Activated CD4-positive, alpha-beta memory T cell treated with anti-CD3 and anti-CD28 coated beads, Interleukin-2, amount 10 ng/mL, durations not matched to agents 7 days and 5 days (primary cell): ENCODE measurements at places on chromosomes 5 and 9. TPM values are rescaled to one million over a fixed set of nuclear protein-coding genes. Genes with fewer than 3 reads are reported as not detected.

GRCh38 chr9:16045651-16046280 lies 492.9 kb downstream of the CCDC171 start:
- H3K4me3 ChIP-seq = no peak overlapping the region
- H3K27me3 ChIP-seq = no peaks in the 10 kb centered on the region
- no peak for DNase-seq
- H3K27ac ChIP-seq = no peak overlapping the region

DNA sequence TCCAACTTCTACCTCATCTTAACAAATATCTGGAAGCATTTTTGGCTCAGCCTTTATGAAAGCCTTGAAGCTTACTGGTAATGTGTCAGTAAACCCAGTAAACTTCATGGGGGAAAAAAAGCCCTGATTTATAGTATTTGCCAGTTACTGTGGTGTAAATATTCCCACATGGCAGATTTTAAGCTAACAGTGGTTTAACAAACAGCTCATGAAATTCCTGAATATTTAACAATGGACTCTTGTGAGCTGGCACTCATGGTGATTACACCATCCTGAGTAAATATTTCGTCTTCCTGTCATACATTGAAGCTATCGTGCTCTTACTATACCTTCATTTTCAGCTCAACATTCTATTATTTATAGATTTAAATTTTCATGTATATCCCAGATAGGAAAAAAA lies 57.0 kb upstream of the ACOT12 start:
- DNase-seq = no peak
- H3K4me1 ChIP-seq = no peaks in the 10 kb centered on the region
- no peak overlapping the region for H3K4me3 ChIP-seq

- no peak overlapping the region for H3K27ac ChIP-seq
- peaks cover 14% of the 10 kb centered on the region for H3K4me1 ChIP-seq
- H3K36me3 ChIP-seq = peaks cover 6% of the 10 kb centered on the region
- no peaks in the 10 kb centered on the region for H3K27me3 ChIP-seq
Measured at GRCh38 chr5:10699281-10699874, 61.7 kb downstream of the DAP start.

DNA sequence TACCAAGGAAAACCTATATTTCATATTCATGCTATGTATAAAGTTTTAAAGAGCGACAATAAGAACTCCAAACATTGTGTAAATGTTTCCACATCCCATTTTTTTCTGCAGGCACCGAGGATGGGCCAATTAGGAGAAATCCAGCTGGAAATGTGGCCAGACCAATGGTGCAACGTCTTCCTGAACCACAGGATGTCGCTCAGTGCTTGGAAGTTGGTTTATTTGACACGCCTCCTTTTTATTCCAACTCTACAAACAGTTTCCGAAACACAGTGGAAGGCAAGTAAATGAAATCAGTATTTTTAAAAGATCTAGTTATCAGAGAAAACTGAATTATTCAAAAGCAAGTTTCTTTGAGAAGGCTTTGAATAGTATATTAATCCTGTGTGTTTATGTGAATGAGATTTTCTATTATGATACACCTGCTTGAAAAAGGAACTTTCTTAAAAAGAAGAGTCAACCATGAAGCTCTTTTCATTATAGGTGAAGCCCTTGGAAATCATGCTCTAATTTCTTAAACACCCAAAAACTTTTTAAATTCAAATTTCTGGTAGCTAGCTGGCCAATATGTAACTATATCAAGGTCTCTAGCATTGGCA lies 9.1 kb downstream of the TYRP1 start:
- H3K27me3 ChIP-seq = no peaks in the 10 kb centered on the region
- H3K4me3 ChIP-seq = no peak overlapping the region
- no peaks in the 10 kb centered on the region for H3K4me1 ChIP-seq
- no peak overlapping the region for H3K27ac ChIP-seq
- no peaks in the 10 kb centered on the region for H3K36me3 ChIP-seq

Gene ADAM19
- 309 TPM for total RNA-seq

GRCh38 chr5:683551-684481 lies 9.3 kb downstream of the TPPP start:
- H3K4me1 ChIP-seq = no peaks in the 10 kb centered on the region
- H3K4me3 ChIP-seq = no peak overlapping the region
- no peaks in the 10 kb centered on the region for H3K27me3 ChIP-seq
- no peaks in the 10 kb centered on the region for H3K36me3 ChIP-seq
- no peak overlapping the region for H3K27ac ChIP-seq

GRCh38 chr9:137293094-137293481 lies 9.0 kb downstream of the NRARP start:
- DNase-seq = no peak
- peaks cover 28% of the 10 kb centered on the region for H3K27me3 ChIP-seq
- no peak overlapping the region for H3K4me3 ChIP-seq
- peaks cover 7% of the 10 kb centered on the region for H3K4me1 ChIP-seq
- no peak overlapping the region for H3K27ac ChIP-seq

Gene SLC6A19
- not detected for total RNA-seq

Gene GABRA6
- not detected for total RNA-seq

DNA sequence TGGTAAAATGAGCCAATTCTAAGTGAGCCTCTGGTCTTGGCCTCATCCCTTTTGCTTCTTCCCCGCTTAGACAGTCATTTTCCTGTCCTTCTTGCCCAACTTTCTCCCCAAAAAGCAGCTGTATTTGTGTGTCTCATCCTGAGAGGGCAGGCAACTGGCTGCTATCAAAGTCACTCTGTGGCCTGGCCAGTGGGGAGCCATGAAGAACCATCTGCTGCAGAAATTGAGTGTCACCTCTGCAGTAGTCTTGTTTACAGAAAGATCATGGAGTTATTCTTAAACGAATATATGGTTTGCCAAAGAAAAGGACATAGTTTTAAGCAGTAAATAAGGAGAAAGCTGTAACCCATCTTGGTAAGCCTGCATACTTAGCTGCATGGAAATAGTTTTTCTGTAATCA lies 233.6 kb upstream of the ELAVL2 start:
- H3K4me1 ChIP-seq = no peaks in the 10 kb centered on the region
- no peaks in the 10 kb centered on the region for H3K36me3 ChIP-seq
- no peak for DNase-seq
- no peak overlapping the region for H3K4me3 ChIP-seq
- H3K27ac ChIP-seq = no peak overlapping the region
- no peaks in the 10 kb centered on the region for H3K27me3 ChIP-seq

- peaks cover 52% of the 10 kb centered on the region for H3K4me1 ChIP-seq
- DNase-seq = peak; percentile 58
- H3K4me3 ChIP-seq = peak overlapping the region; percentile 91
- H3K36me3 ChIP-seq = peaks cover 43% of the 10 kb centered on the region
Measured at GRCh38 chr9:127980060-127980705, 606 bp downstream of the EEIG1 start.

DNA sequence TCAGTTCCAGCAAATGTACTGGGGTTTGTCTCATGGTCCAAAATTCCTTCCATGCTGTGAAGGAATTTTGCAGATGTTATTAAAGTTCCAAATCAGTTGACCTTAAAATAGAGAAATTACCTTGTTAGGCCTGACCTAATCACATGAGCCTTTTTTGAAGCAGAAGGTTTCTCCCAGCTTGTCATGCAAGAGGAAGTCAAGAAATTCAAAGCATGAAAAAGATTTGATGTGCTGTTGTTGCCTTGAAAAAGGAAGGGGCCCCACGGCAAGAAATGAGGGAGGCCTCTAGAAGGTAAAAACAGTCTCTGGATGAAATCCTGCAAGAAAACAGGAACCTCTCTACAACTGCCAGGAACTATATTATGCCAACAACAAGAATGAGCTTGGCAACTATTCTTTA lies 24.2 kb upstream of the HAPLN1 start:
- H3K4me3 ChIP-seq = no peak overlapping the region
- no peak for DNase-seq
- no peaks in the 10 kb centered on the region for H3K36me3 ChIP-seq
- no peaks in the 10 kb centered on the region for H3K4me1 ChIP-seq
- no peak overlapping the region for H3K27ac ChIP-seq

- H3K36me3 ChIP-seq = peaks cover 8% of the 10 kb centered on the region
- H3K27me3 ChIP-seq = peaks cover 6% of the 10 kb centered on the region
- H3K4me3 ChIP-seq = no peak overlapping the region
- H3K27ac ChIP-seq = no peak overlapping the region
- no peak for DNase-seq
- peaks cover 23% of the 10 kb centered on the region for H3K4me1 ChIP-seq
Measured at GRCh38 chr5:6710551-6711318, 2.5 kb upstream of the TENT4A start.

GRCh38 chr9:38254756-38255155 lies 137.7 kb upstream of the ALDH1B1 start:
- H3K4me1 ChIP-seq = no peaks in the 10 kb centered on the region
- no peak for DNase-seq
- no peak overlapping the region for H3K4me3 ChIP-seq

Gene CANX
- 418 TPM for total RNA-seq

Gene PCDHGA10
- total RNA-seq = not detected

Gene SHOC1
- total RNA-seq = not detected

DNA sequence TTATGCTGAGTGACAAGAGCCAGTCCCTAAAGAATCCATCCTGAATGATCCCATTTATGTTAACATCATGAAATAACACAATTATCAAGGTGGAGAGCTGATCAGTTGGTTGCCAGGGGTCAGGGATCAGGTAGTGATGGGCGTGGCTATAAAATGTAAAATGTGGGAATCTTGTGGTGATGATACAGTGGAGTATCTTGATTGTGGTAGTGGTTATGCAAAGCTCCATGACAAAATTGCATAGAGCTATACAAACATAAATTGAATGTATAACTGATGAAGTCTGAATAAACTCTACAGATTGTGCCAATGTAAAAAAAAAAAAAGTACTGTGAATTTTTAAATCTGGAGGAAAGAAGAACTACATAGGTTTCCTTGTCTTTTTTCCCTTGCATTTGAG lies 104.6 kb upstream of the SPATA31C2 start:
- H3K27me3 ChIP-seq = peaks cover 25% of the 10 kb centered on the region
- H3K27ac ChIP-seq = no peak overlapping the region
- H3K36me3 ChIP-seq = no peaks in the 10 kb centered on the region

DNA sequence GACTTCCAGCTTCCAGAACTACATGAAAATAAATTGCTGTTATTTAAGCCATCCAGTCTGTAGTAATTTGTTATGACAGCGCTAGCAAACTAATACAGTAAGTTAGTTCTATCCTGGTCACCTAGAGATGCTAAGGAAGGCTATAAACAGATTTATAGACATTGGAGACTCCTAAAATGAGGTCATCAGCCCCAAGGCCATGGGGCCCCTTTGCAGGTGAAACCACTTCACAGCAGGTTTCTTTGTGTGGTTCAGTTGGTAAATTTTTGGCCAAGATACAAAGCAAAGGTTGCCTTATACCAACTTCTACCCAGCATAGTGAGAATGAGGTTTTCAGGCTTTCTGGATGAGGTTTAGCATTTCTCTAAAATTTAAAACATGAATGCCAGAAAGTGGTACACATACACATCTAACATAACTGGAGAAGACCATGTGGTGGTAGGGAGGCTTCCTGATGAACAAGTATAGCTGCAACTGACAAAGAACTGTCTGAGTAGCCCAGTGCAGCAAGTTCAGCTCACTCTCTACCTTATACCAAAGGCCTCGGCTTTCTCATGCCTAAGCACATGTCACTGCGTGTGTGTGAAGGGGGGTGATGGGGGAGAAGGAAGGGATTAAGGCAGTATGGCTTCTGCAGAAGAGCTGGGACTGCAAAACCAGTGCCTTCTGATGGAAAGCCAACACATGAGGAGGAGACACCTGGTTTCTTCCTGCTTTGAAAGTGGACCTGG lies 264.6 kb upstream of the TAS2R1 start:
- no peaks in the 10 kb centered on the region for H3K36me3 ChIP-seq
- H3K27ac ChIP-seq = no peak overlapping the region
- H3K4me1 ChIP-seq = no peaks in the 10 kb centered on the region
- no peak for DNase-seq
- H3K4me3 ChIP-seq = no peak overlapping the region

Gene IRX4
- not detected for total RNA-seq

- no peak overlapping the region for H3K27ac ChIP-seq
- peaks cover 25% of the 10 kb centered on the region for H3K36me3 ChIP-seq
- H3K4me1 ChIP-seq = no peaks in the 10 kb centered on the region
- no peak for DNase-seq
- no peak overlapping the region for H3K4me3 ChIP-seq
- H3K27me3 ChIP-seq = no peaks in the 10 kb centered on the region
Measured at GRCh38 chr5:179867476-179867875, 8.9 kb upstream of the MRNIP start.

DNA sequence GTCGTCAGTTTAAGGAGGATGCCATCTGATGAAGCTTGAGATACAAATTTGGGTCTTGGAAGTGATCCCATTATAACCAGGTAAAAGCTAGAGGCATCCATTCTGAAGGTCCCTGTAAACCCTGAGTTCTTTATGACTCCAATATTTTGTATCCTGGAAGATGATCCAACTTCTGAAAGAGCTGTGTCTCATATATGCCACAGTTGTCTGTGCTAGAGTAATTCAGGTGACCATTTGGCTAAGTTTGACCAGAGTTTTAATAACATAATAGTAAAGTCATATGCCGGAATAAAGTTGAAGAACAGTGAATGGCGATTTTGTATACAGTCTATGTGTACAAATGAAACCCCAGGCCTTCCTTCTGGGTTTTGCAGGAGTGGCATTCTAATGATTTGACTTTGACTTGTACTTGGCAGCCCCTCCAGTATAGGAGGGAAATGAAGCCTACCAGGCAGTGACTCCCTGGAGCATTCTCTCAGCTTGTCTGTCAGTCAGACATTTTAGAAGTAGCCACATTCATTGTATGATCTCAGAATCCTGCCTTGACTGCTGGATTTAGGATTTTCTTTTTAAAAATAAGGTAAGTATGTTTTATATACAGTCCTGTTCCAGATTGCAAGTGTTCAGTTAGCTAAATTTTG lies 39.6 kb downstream of the ENTREP1 start:
- H3K27ac ChIP-seq = no peak overlapping the region
- no peaks in the 10 kb centered on the region for H3K36me3 ChIP-seq
- no peak for DNase-seq
- H3K4me3 ChIP-seq = no peak overlapping the region
- H3K27me3 ChIP-seq = peaks cover 8% of the 10 kb centered on the region

DNA sequence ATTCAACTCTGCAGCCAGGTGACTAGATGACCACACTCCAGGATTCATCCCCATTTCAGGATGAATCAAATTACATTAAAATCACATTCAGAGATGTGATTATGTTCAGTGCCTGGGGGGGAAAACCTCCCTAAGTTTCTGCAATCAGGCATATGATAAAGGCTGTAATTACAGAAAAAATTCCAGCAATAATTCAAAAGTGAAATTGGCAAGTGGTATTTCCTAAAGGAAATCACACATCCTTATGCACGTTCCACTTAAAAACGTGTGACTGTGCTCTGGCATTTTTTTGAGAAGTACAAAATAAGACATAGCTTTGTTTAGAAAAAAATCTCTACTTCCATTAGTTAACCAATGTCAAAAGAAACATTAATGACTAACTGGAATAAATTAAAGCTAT lies 5.3 kb downstream of the SLC24A2 start:
- no peaks in the 10 kb centered on the region for H3K4me1 ChIP-seq
- DNase-seq = no peak
- peaks cover 46% of the 10 kb centered on the region for H3K27me3 ChIP-seq
- no peak overlapping the region for H3K4me3 ChIP-seq

GRCh38 chr9:6566409-6567139 lies 79.0 kb downstream of the GLDC start:
- H3K36me3 ChIP-seq = no peaks in the 10 kb centered on the region
- no peaks in the 10 kb centered on the region for H3K27me3 ChIP-seq
- H3K4me1 ChIP-seq = peaks cover 33% of the 10 kb centered on the region
- H3K4me3 ChIP-seq = peak overlapping the region; percentile 54
- DNase-seq = peak; percentile 72

Gene SLC45A2
- not detected for total RNA-seq
